Left ventricle myocardium inferior (tissue), 1 donor: ENCODE measurements at places on chromosomes 2 and 18.

DNA sequence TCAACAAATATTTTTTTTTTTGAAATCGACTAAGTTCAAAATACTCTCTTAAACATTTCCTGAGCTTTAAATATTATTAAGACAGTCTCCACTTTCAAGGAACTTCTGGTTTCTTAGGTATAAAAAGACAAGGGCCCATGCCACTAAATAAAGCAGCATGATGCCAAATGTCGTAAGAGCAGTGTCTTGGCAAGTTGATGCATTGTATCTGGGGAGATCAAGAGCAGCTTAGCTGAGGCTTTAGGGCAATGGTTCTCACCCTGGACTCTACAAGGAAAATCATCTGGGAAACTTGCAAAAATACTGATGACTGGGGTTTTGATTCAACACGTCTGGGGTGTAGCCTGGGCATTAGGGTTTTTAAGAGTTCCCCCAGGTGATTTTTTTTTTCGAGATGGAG is 41.3 kb downstream of the COL4A3 start:
- no peak for DNase-seq

DNA sequence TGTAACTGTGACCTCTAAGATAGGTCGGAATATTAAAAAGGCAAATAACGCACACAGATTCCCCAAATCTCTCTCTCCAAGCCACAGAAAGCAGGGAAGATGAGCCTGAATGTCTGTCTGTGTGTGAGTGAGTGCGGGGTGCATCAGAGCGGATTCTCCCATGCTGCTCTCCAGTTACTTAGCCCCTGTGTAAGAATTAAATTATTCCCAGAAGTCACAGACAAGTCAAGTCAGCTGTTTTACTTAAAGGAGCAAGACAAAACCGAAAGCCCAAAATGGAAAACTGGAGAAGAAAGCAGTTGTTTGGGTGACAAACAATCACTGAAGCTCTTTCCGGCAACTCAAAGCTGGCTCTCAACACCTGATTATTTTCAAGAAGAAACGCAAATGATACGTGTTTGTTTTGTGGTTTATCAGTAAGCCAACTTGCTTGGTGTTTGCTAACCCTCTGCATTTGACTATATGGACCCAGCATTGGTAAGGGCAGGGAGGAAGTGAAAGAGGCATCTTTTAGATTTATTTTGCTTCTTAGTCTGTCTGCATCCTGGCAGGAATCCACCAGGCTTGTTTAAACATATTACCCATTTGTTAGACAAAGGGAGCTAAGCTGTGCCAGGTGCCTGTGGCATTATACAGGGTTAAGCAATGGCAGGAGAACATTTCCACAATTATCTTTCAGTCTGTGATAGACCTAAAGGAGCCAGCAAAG is 121.5 kb upstream of the CREB1 start:
- no peak for DNase-seq

- DNase-seq, result no peak
These were observed 810.3 kb upstream of the SALL3 start for GRCh38 chr18:78169174-78169864.

DNA sequence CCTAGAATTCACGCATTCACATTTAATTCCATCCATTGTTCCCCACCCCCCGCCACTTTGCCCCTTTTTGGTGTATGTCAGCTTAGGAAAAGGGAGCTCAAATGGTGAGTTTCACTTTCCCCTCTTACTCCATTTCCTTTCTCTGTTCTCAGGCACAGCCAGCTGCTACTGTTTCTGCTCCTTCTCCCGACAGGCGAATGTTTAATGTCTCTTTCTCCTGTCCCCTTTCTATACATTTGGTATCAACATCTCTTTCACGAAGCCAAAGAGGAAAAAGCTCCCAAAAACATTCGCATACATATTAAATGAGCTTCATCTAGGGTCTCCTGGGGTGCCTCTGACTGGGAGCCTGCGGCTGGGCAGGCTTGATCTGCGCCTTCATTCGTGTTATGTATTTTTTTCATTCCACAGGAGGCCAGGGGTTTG is 124.2 kb upstream of the SATB2 start:
- DNase-seq, result no peak

DNA sequence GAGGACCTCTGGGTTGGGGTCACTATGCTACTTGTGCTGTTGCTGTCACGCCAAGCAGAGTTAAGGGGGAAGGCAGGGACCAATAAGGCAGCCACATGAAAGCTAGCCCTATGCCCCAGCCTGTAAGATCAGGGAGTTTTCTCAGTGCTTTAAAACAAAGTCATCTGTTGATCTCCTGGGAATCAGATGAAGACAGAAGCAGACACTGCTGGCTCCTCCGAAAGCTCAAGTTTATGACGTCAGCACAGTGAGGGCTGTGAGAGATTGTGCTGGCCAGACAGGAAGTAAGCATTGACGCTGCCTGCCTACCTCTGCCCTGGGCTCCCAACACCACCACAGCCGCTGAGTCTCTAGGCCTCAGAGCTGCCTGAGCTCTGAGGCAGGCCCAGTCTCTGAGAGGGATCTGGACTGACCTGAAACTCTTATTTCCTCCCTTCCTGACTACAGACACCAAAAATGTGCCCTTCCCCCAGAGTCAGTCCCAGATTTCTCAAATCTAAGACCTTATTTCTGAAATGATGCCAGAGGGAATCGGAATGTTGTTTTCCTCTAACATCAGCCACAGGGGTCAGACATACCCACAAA is 118.1 kb upstream of the EPAS1 start:
- peak; percentile 70 for DNase-seq

DNA sequence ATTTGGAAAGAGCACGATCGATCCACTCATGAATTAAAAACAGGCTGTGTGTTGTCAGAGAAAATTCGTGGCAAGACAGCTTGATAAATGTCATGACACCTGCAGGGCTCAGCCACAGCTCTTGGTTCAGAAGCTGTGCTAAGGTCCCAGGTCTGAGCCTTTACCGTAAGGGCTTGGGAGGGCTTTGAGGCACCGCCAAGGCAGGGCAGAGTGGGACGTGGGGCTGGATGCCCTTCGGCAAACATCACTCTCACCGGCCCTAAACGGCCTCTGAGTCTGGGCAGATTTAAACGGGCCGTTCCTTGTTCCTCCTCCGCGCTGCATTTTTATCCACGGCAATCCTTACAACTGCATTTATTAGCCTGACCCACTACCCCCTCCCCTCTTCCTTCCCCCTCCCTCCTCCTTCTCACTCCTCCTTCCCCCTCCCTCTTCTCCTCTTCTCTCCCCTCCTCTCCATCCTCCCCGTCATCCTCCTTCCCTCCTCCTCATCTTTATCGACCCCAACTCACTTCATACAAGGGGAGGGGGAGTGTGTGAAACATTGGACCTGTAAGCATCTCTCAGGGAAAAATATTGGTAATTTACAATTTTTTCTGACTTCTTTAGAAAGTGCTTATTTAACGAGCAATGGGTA is 33.9 kb downstream of the MBP start:
- no peak for DNase-seq

DNA sequence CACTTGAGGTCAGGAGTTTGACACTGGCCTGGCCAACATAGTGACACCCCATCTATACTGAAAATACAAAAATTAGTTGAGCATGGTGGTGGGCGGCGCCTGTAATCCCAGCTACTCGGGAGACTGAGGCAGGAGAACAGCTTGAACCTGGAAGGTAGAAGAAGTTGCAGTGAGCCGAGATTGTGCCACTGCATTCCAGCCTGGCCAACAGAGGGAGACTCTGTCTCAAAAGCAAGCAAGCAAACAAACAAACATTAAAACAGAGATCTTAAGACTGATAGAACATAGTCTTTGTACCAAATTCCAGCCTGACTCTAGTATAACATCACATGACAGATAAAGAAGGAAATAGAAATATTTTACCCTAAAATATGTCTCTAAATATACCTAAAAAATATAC is 168.1 kb downstream of the PTPRM start:
- no peak for DNase-seq
